ENCODE measurements at places on chromosomes 1 and 21.

DNA sequence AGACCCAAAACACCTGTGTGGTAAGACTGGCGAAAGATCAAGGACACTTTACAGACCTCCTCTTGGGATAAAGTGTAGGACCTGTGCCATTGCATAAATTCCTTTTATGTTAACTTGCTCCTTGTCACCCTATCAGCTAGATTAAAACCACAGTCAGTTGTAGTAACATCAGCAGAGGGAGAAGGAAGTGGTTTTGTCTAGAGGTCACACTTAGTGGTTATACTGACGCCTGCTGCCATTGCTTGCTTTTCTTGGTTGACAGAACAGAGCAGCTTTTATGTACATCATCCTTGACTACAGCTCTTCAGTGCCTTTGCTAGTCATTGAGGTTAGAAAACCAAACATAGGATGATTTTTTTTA is 101.4 kb downstream of the PBX1 start:
- no peak for DNase-seq

- no peak for DNase-seq
Observed at GRCh38 chr1:19376428-19377372, 64.6 kb downstream of the SLC66A1 start.

DNA sequence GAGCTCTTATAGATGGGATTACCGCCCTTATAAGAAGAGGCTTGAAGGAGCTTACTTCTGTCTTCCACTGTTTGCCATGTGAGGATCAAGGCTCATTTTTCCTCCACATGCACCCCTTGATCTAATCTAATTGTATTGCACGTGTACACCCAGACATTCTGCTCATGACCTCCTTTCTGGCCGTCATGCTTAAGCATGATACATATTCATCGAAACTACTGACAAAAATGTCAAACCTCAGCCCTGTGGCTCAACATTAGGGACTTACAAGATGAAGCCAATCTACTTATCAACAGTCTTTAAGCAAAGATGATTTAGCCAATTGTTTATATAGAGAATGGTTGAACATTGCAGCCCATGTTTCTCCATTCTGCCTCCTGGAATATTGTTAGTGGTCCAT is 127.6 kb downstream of the XCL2 start:
- no peak for DNase-seq

- no peak for DNase-seq
Observed at GRCh38 chr1:25543005-25543424, 391 bp upstream of the LDLRAP1 start.

- no peak for DNase-seq
Observed at GRCh38 chr1:78758506-78758905, 108.9 kb downstream of the IFI44 start.

DNA sequence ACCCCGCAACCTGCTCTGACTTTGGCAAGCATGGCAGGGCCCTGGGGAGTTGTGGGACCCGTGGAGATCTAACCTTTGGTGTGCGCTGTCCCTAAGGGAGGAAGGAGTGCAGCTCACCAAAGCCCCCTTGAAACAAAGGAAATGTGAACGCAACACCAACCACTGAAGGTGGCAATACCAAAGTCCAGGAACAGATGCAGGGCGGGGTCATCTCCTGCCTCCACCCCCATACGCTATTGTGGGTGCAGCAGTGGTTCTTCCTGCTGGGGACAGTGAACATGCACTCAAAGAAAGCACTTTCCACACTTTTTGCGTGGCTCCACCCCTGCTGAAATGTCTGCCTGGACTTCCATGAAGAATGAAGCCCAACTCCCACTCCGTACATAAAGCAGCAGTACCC is 93.0 kb downstream of the UBE2U start:
- DNase-seq, result no peak

DNA sequence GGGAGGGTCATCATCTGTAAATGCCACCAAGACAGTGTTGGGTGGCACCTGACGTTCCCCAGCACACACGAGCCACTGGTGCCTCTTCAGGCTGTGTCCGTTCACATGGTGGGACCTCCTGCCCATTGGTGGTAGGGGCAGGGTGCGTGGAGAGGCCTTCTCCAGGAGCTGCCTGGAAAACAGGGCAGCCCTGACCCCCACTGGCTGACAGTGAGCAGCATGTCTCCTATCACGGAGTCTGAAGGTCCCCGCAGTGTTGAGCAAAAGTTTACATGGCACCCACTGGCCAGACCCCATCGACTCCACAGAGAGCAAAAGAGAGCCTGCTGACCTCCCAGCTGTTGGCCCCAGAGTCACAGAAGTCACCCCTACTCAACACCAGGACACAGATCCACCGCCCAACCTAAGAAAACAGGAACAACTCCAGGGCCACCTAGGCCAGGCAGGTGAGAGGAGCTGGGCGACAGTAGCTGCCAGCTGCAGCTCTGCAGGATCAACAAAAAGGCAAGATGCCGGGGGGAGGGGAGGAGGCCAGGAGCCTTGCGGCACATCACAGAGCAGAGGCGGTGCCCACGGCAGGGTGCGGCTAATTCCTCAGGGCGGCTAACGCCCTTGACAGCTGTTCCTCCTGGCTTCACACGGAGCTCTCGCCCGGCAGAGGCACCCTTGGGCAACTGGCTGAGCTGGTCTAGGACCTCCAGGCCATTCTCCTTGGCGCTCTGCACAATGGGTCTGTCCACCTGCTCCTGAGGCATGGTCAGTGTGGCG is 14.4 kb upstream of the IFI6 start:
- no peak for DNase-seq

DNA sequence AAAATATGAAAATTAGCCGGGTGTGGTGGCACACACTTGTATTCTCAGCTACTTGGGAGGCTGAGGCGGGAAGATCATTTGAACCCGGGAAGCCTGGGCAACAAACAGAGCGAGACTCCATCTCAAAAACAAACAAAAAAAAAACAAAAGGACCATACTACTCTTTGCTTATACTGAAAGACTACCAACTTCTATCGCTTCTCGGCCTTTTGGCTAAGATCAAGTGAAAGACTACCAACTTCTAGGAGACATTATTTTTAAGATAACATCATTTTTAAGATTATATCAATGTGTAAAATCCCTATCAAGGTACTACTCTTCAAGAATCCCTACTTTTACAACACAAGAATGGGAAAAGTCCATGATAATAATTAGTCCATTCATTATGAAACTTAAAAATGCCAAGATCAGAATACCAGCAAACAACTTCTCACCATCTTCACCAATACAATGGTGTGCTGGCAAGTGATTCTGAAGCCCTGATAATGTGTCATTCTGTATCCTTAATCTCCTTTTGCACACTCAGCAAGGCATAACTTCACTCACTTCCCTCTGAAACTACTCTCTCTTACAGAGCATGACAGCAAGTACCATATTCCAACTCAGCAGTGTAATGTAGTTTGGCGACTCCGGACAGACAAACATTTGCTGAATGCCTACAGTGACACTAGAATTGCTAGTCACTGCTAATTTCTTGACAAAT is 1.7 kb downstream of the PTP4A2 start:
- DNase-seq, result no peak

DNA sequence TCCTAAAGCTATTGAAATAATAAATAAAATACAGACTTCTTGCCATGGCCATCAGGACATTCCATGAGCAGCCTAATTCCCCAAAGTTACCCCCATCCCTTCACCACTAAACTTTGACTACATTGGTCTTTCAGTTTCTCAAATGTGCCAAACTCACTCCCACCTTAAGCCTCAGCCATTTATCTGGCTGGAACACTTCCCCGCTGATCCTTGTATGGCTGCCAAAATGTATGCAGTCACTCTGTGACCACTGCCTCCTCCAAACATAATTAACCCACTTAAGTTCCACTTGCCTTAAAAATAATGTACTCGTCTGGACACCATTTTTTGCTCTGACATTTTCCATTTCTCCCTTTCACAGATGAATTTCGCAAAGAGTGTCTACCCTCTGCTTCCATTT is 407.4 kb downstream of the NTNG1 start:
- no peak for DNase-seq

DNA sequence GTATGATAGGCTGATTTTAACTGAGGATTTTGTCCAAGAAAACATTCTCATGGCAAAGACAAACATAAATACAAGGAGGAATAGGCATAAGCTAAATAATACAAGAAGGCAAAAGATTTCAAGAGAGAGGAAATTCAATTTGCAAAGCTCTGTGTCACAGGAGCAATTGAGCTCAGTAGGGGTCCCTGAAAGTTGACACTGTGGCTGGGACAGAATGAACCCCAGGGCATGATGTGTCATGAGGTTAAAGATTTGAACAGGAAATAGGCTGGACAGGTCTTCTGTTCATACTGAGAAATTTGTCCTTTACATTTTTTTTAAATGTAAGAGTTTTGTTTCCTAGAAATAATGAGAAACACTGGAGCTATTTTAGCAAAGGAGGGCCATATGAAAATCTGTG is 555.4 kb upstream of the NEGR1 start:
- DNase-seq, result no peak

DNA sequence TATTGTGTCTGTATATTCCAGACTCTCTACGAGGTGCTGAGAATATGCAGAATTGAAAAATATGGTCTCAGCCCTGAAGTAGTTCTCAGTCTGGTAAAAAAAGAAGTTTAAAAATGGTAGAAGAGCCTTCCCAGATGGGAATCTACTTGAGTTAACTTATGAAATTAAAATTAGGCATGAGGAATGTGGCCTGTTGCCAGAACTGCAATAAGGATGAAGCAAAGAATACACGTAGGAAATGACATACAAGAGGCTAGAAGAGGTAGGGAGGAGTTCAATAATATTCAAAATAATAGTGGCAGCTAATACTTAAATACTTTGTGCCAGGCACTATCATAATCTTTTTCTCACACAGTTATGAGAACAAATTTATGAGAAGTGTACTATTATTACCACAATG is 6.3 kb downstream of the ASPM start:
- no peak for DNase-seq

GRCh38 chr1:220182656-220183055 is 88.7 kb downstream of the IARS2 start:
- no peak for DNase-seq

DNA sequence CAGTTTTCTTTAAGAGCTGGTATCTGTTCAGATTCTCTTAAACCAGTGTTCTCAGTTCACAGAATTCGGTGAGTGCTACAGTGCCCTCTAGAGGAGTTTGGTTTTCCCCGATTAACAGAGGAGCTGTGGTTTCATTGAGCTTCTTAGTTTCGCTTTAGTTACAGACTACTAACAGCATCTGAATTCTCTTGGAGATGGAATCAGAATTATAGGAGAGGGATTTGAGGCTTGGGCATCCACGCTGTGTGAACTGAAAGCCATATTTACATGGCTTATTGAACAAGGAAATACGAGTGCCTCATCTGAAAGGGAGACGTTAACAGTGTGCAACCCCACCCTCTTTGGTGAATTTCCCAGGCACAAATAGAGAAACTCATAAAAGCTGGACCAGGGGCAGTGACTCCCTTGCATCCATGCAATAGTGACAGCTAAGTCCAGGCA is 202.0 kb downstream of the USH2A start:
- DNase-seq, result peak; percentile 23

DNA sequence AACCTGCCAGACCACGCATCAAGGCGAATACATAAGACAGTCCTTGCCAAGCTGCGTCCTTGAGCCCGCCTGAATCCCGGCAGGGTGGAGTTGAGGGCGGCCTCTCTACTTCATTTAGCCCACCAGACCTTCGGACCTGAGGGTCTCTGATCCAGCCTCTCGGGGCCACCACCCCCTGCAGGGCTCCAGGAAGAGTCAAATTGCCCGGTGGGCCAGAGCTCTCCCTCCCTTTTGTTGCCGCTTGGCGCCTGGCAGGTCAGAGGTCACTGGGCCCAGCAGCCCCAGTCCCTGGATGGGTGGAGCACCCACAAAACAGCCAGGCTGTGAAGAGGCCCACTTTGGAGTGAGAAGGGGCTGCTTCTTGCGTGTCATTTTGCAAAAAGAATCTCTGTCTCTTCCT is 9.0 kb downstream of the GNG4 start:
- DNase-seq, result no peak

DNA sequence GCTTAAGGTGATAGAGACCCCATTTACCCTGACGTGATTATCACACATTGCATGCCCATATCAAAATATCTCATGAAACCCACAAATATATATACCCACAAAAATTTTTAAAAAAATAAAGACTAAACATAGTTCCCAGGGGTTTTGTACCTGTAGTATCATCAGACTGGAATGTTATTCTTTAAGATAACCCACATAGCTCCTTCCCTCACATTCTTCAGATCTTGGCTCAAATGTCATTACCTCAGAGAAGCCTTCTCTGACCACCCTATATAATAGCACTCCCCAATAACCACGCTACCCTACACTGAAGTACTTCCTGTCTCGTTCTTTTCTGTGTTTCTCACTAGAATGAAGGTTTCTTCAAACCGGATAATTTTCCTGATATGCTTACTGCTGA is 138.3 kb upstream of the SNX7 start:
- DNase-seq, result no peak

DNA sequence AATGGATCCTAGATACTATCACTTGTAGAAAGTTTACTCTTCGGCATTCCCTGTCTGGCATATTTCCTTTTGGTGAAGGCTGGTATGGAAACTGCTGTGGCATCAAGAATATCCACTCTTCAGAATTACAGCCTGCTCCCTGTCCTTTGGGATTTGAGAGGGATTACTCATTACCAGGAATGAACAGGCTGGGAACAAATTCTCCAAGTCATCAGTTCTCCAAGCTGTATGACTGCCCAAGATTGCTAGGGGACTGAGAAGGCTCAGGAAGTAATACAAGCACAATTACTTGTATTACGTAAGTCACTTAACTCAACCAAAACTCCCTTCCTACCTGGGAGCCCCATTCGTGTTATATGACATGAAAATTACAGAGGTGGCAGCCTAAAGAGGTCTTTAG is 49.6 kb downstream of the CD58 start:
- no peak for DNase-seq

DNA sequence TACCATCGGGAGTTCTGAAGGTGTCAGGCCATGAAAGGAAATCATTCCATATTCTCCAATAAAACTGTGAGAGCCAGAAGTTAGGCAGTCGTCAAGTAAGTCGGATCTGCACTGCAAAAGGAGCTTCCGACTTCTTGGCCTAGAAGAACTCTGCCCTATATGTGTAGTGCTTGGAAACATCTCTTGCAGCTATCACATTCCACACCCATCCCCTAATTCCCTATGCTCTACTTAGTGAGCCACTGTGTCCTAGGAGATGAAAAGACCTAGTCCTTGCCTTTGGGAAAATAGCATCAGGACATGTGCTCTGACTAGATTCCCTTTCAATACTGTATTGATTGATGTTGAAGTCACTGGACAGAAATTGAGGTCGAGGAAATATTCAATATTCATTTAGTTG is 8.2 kb upstream of the GJA9 start:
- no peak for DNase-seq

DNA sequence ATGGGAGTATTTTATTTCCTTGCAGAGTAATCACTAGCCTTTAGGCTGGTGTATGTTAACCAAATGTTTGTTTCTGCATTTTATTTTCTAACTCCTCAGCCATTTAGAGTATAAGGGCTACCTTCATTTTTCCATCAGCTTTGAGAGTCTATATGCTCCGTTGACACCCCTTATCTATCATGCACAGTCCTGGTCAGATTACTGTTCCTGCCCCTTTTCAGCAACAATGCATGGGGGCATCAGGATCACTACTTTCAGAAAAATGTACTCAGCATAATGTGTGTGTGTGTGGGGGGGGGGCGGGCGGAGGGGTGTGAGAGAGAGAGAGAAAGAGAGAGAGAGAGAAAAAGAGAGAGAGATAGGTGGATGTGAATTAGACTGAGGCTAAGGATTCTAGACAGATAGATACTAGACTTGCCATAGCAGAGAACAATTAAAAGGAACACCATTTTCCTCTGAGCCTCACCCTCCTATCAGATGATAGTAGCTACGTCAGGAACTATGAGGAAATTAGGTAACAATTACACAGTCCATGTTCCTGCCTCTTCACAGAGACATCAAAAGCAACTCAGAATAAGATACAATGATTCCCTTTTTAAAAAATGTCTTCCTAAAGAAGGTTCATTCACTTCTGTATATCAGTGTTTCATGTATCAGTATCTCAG is 40.8 kb downstream of the FCER1A start:
- DNase-seq, result no peak

Measured in activated naive CD4-positive, alpha-beta T cell treated with anti-CD3 and anti-CD28 coated beads for 36 hours (primary cell).